ENCODE measurements at places on chromosomes 7 and 10.

GRCh38 chr7:17071866-17072265, 190.1 kb upstream of the AGR3 start:
- DNase-seq: no peak

GRCh38 chr7:104677587-104677986, 336.4 kb upstream of the KMT2E start:
- DNase-seq: no peak

DNA sequence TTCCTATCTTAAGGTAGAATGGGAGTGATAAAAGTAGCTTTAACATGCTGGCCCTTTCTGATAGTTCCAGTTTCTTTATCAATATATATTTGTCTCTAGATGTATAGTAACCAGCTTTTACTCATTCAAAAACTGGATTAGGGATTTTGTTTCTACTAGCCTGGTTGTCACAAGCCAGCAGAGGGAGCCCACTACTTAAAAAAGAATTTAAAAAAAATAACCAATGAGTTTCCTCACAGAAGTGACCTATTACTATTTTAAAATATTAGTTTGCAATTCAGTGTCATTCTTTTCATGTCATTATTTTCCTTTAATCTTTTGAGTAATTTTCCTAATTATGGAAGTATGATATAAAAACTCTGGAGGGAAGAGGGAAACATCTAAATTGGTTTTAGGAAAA, 142.1 kb downstream of the PHTF2 start:
- no peak for DNase-seq

DNA sequence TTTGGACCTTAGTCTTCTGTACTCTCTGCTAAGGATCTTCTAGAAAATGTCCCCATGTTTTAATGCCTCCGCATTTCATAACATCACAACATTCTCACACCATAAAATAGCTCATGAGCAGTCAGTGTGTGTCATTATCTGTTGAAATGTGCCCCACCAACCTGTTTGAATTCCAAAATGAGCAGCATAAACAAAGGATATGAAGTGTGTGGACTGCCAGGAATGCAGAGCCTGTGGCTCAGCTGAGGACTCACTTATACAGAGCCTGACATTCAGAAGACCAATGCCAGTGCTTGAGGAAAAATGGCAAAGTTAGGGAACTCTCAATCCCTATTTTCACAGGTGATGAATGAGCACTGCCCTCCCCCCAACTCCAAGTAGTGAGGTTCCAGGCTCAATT, 621.4 kb downstream of the POM121L12 start:
- no peak for DNase-seq

DNA sequence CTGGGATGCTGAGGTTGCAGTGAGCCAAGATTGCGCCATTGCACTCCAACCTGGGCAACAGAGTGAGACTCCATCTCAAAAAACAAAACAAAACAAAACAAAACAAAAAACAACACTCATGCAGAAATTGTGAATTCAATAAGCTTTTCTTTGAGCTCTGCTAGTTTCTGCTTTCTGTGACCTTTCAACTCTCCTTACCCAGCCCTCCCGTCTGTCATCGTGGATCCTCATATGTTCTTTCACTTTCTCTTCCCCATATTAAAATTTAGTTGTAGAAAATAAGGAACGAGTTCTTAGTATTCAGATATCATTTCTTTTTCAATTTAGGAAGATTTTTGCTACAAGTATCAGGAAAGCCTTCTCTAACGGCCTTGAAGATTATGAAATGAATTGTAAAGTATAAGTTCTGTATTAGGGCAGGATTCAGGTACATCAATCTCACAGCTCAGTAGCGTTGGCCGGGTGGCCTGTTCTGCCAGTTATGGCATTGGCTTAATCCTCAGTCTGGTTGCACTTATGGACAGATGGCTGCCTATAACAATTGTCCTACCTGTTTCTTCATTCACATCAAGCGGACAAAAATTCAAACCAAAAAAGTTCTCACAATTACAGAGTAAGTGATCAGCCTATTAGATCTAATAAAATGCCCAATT, 1167.0 kb downstream of the SORCS3 start:
- DNase-seq: no peak

Measured in aorta (tissue), 5 donors.